ENCODE measurements at places on chromosomes 3 and 15.

DNA sequence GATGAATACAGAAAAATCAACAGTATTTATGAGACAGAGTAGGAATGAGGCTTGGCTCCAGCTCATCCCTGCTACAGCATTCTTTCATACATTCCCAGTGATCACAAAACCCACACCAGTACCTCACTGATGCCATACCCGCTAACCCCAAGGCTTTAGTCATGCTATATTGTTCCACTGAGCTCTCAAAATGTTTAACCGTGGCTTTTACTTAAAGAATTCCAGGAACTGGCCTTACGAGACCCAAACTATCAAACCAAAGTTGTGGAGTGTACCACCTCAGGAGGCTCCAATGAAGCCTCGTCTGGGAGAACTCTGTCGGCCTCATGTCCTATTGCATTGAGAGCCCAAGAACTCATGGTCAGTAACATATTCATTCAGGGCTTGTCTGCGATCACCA, 278.9 kb downstream of the ULK4 start:
- no peak for DNase-seq

- DNase-seq: no peak
These were observed 95.4 kb upstream of the SNRPA1 start for GRCh38 chr15:101390462-101390861.

DNA sequence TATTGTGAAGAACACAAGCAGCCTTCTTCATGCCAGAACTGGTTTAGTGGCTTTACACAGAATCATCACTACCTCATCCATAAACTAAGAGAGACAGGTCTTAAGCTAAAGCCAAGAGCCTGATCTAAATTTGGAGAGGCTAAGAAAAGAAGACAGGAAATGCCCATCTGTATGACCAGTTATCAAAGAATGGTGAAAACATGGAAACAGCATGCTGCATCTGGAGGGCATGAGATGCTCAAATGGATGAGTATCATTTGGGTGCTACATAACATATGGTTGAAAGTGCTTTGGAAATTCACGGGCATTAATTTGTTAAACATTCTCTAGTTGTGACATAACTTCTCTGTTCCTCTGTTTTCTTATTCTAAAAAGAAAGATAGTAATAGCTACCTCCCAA, 112.5 kb downstream of the CPNE4 start:
- DNase-seq: no peak

GRCh38 chr3:22994781-22995180, 208.3 kb upstream of the UBE2E2 start:
- no peak for DNase-seq

DNA sequence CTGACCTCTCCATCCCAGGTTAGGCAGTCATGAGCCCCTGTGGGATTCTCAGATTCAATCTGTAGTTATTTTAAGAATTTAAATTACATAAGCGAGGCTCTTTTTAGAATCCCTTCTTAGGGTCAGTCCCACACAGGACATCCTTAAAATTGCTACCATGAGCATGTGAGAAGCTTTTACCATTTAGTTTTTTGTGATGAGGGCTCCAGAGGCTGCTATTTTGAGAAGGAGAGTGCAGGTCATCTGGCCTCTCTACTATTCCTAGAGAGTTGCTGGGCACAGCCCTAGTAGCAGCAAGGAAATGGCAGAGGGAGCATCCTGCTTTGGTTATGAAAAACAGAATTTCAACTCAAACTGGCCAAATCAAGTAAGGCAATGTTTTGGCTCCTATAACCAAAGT, 13.6 kb upstream of the CADPS start:
- no peak for DNase-seq

- DNase-seq: no peak
These were observed 279.2 kb downstream of the PDCD6IP start for GRCh38 chr3:34077417-34078195.

DNA sequence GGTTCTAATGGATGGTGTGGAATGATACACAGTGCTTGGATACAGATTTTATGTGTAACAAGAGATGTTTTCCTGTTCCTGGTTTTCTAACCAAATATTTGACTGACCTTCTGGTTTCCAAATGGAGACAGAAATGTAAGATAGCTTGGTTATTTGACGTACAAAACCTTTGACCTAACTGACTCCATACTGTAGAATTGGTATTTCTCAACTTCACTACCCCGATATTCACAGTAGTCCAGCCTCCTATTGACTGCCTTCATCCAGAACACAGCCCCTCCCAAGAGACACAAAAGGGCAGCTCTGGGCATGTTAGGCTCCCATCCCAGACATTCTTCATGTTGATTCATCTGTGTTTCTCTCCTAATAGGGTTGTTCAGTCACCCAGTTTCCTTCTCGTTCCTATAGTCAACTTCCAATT, 33.4 kb downstream of the MYO1E start:
- no peak for DNase-seq

DNA sequence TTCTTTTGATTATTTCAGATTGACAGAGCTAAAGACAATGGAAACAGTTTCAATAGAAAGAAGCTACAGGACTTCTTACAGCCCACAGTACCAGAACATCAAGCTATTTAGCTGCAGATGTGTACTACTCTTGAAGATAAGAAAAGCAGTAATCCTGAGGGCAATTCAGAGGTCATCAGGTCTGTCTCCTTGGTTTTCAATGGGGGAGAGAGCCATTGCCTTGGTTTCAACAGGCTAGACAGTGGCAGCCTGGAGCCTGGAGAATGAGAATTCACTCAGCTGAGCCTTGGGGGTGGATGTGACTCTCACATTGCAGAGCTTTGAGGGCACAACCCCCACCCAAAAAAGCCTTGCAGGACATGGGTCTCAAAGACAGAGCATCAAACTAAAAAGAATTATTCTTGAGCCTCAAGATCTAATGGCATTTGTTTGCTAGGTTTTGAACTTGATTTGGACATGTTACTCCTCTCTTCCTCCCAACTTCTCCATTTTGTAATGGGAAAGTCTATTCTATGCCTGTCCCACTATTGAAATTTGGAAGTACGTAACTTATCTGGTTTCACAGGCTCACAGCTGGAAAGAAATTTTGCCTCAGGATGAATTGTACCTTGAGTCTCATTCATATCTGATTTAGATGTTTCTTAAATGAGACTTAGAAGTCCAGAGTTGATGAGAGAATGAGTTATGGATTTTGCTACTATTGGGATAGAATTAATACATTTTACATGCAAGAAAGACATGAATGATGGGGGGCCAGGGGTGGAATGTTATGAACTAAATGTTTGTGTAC, 36.9 kb downstream of the PLSCR1 start:
- DNase-seq: no peak

- DNase-seq: no peak
These were observed at the start of gene CNTN3 for GRCh38 chr3:74614107-74614967. Gene CNTN3, minus strand, starts transcription at chr3:74614659. Its CDS starts 93,547 bp downstream, at chr3:74521112.

- DNase-seq: peak; percentile 66
These were observed 31.8 kb upstream of the ZNF774 start for GRCh38 chr15:90320062-90320884.

All from NCI-H2171 (cell line).